Lung (tissue), 17 donors: ENCODE measurements at places on chromosomes 6 and 20. TPM values are rescaled to one million over a fixed set of nuclear protein-coding genes. Genes with fewer than 3 reads are reported as not detected.

The ISM1 gene
- total RNA-seq: 13.6 TPM

The TINAG gene
- not detected for total RNA-seq

The HLA-DOA gene
- 20.7 TPM for total RNA-seq

The ZMYND8 gene
- total RNA-seq: 45.2 TPM

The OLIG3 gene
- total RNA-seq: not detected

The SLC17A3 gene
- total RNA-seq: not detected

The ADGRG6 gene
- total RNA-seq: 177 TPM

DNA sequence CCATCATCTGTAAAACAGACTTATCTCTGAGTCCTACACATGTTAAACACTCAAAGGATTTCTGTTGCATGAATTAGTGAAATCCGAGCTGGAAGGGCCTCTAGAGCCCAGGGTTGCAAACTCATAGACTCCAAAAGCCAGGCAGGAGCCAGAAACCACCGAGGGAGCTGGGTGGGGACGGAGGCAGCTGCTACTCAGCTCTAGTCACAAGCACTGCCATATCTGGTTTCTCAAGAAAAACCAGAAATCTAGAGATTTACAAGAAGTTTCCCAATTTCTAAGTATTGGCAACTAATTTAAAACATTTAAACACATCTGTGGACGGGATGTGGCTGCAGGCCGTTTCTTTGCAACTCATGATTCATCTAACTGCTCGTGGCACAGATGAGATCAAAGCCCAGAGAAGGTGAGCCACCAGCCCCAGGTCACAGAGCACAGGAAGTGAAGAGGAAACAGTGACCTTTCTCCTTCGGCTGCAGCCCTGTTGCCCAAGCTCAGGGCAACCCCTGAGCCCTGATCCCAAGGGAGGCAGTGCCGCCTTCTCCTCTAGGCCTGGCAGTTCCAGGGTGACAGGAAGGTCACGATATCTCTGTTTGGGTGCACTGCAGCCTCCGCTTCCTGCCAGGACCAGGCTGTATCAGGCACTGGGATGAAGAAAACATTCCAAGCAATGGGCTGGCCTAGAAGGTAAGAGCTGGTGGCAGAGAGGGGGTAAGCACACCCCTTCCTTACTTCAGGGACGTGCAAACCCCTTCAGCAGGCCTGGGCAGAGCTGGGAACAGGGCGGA, 26.4 kb upstream of the PTGIS start:
- DNase-seq: peak; percentile 75

DNA sequence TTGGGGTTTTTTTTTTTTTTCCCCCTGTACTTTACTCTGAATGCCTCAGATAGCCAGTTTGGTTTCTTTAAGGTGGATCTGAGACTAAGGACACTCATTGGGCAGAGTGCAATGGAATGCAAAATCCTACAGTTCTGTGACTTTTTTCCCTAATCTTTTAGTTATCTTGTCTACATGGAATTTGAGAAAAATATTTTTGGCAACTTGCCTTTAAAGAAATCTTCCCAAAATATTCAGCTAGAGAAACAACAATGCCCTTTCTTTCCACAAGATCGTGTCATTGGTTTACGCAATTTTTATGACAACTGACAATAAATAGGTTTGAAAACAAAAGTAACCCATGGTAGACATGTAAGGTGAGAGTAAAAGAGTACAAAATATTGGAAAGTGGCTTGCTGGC, 171.7 kb upstream of the LAMP5 start:
- DNase-seq: no peak

DNA sequence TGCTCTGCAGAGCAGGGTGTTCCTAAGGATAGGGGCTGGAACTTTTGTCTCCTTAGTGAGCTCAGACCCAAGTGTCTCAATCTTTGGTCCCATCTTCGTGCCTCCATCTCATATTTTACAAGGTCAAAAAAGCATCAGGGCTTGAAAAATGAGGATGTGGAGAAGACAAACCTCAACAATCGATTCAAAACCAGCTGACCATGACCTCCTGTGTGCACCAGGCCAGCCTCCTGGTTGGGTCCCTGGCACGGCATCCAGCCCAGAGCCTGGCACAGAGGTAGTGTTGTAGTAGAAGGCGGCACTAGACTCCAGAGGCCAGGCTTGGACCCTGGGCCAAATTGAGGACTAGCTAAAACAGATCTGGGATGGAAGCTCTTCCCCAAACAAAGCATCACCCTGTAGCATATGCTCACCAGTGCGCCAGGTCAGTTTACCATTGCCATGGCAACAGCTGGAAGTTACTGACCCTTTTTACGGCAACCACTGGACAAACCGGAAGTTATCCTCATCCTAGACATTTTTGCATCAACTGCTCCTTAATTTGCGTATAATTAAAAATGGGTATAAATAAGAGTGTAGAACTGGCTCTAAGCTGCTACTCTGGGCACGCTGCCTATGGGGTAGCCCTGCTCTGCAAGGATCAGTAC, 69.3 kb upstream of the BLCAP start:
- DNase-seq: no peak

DNA sequence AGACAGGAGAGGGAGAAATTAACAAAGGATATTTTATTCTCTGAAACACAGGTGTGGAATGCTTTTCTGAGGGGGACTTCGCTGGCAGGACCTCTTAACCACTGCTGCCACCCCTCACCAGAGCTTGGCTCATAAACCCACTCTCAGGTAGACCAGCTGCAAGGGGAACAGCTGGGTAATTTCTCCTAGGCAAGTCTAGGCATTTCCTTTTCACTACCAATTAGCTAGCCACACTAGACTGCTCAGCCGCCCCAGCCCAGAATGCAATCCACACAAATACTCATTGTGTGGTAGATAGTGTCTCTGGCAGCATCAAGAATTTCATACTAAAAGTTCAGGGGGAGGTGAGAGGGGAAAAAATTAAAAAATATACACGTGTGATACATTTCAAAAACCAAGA, 267.6 kb upstream of the ID4 start:
- no peak for DNase-seq

DNA sequence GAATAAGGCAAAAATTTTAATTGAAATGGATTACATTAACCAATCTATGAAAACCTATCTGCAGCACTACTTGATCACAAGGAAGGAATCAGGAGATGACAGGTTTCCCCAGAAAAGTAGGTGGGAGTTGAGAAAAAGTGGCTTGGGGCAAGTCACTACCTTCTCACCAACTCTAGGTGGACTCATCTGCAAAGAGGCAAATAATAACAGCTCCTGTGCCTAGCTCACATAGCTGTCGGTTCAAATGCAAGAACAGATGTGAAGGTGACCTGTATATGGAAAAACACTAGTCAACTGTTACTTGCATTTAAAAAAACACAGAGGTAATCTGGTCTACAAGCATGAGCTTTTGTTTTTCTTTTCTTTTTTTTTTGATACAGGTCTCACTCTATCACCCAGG, 67.2 kb downstream of the POPDC3 start:
- DNase-seq: no peak

DNA sequence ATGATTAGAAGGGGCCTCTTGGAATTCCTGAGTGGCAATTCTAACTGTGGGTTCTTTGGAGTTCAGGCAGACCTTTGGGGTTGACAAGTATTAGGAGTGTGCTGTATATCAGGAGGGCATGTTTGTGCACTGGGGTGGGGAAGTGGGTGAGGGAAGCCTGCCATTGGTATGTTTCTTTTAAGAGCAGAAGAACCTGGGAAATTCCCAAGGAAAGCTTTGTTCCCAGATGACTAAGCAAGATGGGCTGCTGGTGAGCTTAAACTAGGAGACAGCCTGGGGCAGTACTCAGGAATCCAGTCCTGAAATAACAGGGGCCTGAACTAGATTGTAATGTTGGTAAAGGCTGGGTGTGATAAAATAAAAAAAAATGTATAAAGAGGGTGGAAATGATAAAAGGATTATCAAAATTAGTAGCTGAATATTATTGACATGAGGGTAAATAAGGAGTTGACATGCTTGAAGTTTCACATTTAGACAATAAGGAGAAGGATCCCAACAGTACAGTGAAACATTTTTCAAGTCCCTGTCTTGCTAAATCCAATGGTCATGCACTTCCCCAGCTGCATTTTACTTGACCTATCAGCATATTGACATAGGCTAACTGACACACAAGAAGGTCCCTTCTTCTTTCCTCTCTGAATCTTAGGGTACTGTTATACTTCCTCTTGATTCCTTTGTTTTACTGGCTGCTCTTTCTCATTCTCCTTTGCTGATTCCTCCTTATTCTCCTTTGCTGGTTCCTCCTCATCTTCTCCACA, 18.4 kb upstream of the IFNGR1 start:
- peak; percentile 26 for DNase-seq

GRCh38 chr6:23417133-23417532, 708.9 kb upstream of the NRSN1 start:
- no peak for DNase-seq

DNA sequence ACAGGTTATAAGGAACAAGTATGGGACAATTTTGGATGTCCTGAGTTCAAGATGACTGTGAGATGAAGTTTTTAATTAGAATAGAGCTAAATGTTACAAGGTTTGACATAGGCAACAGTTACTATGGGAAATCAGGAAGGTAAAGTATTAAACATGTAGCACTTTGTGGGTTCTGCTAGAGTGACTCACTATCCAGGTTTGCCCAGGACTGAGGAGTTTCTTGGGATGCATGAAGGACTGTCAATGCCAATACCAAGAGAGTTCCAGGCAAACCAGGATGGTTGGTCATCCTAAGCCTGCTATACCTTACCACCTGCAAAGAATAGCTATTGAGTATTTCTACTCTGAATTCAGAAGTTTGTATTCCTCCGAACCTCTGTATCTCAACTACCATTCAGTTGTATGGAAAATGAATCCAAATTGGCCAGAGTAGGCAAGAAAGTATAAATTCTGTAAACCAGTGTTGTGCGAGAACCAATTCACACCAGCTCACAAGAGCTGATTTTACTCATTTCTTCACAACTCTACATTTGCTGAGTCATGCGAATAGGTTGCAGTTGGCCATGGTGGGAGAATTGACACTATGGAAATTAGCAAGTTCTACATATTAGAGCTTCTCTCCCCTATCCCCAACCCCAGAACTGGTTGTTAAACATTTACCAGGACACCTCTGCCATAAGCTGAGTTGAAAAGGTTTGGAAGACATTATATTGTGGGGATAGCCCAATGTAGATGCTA, 449.5 kb downstream of the PLCB1 start:
- DNase-seq: no peak

DNA sequence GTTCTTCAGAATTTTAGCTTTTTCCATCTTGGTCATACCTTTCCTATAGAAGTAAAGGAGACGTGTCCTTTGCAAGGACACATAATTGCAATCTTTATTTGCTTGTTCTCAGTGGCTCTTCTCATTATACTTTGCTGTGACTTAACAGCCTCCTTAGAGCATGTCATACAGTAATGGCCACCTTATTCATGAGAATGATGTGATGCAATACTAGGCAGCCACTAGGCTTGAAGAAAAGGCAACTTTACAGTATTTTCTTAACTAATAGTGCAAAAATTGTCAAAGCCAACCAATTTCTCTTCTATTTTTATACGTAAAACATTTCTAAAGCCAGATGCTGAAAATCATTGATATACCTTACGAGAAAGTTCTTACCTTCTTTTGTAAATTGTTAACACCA, 1296.8 kb upstream of the EYS start:
- DNase-seq: no peak

- peak; percentile 73 for DNase-seq
Measured at GRCh38 chr6:3376893-3377535, 79.8 kb downstream of the SLC22A23 start.

- DNase-seq: peak; percentile 54
Measured at GRCh38 chr6:46734867-46735719, at the start of gene PLA2G7. PLA2G7 (minus strand) TSS chr6:46735375; CDS start chr6:46722891, 12,484 bp downstream.

DNA sequence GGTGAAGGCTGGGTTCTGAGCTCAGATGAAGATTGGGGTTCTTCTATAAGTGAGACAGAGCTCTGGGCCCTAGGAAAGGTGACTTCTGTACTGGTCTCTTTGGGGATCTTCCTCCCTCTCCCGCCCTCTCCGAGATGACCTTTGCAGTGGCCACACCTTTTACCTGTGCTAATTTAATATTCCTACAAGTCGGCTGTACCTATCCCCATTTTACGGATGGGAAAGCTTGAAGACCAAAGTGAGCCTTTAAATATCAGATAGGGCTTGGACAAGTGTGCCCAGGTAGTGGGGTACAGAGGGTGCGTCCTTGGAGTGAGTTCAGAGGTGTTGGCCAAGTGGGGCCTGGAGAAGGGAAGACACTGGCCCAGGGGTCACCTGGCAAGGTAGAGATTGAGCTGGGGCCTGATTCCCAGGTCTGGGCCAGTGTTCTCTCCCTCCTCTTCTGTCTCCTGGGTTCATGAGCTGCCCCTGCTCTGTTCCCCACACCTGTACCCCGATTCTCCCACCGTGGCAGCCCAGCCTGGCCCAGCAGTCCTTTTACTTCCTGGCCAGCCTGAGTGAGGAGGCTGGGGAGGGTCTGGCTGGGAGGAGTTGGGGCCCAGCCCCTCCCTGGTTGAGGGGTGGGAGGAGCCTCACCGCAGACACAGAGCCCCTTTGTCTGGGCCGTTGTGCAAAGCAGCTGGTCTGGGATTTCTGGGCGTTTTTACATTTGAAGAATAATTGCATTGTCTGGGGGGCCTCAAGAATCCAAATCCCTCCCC, 152.1 kb upstream of the RNF24 start:
- DNase-seq: peak; percentile 79

- peak; percentile 7 for DNase-seq
Measured at GRCh38 chr6:99344289-99344688, 5.2 kb downstream of the FAXC start.

DNA sequence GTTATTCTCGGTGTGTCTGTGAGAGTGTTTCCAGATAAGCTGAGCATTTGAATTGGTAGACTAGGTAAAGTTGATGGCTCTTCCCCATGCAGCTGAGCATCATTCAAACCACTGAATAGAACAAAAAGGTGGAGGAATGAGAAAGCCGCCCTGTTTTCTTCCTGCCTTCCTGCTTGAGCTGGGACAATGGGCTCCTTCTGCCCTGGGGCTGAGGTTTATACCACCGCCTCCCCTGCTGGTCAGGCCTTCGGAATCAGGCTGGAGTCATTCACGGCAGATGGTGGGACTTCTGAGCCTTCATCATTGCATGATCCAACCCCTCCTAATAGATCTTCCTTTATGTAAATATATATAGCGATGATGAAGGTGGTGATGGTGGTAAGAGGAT, 124.9 kb downstream of the ANKRD60 start:
- no peak for DNase-seq

DNA sequence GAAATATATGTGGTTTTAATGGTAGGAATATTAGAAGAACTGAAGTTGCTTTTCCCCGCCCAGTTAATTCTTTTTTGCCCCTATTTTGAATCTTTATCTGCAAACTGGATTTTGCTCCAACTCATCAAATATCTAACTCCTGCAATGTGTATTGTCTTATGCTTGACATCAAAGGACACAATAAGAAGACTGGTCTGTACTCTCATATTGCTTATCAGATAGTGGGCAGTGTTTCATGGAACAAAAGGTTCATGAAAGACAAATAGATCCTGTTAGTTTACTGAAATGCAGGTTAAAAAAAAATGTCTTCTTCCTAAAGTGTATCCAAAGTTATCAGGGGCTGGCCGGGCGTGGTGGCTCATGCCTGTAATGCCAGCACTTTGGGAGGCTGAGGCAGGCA, 27.7 kb upstream of the GTF3C6 start:
- DNase-seq: no peak
